ENCODE measurements at places on chromosomes 13 and 19. TPM values are rescaled to one million over a fixed set of nuclear protein-coding genes. Genes with fewer than 3 reads are reported as not detected.

DNA sequence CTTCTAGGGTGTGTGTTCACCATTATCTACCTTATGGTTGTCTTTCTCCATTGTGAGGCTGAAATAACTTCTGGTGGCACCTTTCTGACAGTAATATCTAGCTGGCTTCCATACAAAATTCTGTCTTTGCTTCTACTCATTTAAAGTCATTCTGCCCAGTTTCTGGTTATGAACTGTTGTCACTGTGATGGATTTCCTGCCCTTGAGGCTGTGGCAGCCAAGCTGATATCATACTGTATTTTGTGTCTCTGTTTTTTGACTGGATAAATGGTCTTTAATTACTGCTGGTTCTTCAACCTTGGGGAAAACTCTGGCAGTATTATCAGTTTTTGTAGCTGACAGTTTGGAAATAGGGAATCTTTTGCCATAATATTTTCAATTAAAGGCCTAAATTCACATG is 233.4 kb downstream of the GPC6 start:
- DNase-seq, result no peak
- no peaks in the 10 kb centered on the region for H3K4me1 ChIP-seq
- H3K27me3 ChIP-seq, result no peaks in the 10 kb centered on the region
- H3K27ac ChIP-seq, result no peak overlapping the region
- no peak overlapping the region for H3K4me3 ChIP-seq
- no peaks in the 10 kb centered on the region for H3K36me3 ChIP-seq

Gene ZNF837
- 1.5 TPM for total RNA-seq

DNA sequence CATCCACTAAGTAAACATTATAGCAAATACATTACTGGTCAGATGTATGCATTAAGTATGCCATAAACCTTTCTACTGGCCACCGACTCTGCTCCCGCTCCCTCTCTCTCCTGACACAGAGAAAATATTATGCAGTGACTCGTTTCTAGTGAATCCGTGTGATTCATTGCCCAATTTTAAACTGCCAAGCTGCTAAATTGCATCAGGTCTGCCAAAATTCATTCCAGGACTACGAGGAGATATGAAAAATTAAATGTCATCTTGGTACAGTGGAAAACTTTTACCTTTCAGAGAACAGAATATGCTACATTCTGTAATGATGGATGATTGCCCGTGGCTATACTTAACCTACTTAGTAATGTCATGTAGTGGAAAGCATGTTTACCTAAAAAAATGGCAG is 368.8 kb upstream of the TSHZ3 start:
- no peaks in the 10 kb centered on the region for H3K36me3 ChIP-seq
- H3K4me1 ChIP-seq, result no peaks in the 10 kb centered on the region
- DNase-seq, result no peak
- peak overlapping the region; percentile 49 for H3K27ac ChIP-seq
- no peaks in the 10 kb centered on the region for H3K27me3 ChIP-seq

GRCh38 chr13:22175241-22175640 is 504.4 kb downstream of the FGF9 start:
- H3K4me3 ChIP-seq, result no peak overlapping the region
- H3K36me3 ChIP-seq, result no peaks in the 10 kb centered on the region
- no peaks in the 10 kb centered on the region for H3K27me3 ChIP-seq
- H3K4me1 ChIP-seq, result no peaks in the 10 kb centered on the region
- DNase-seq, result no peak
- H3K27ac ChIP-seq, result no peak overlapping the region
